Kidney (tissue), 22 donors: ENCODE measurements at places on chromosomes 6 and 20. TPM values are rescaled to one million over a fixed set of nuclear protein-coding genes. Genes with fewer than 3 reads are reported as not detected.

OR2B6 gene
- total RNA-seq: not detected

BPIFB2 gene
- not detected for total RNA-seq

GGTLC1 gene
- not detected for total RNA-seq

FAXC gene
- total RNA-seq: 1.4 TPM

FAM83B gene
- total RNA-seq: 12.7 TPM

KIAA1586 gene
- 13.7 TPM for total RNA-seq

CRIP3 gene
- total RNA-seq: 5.6 TPM

OPN5 gene
- 0.16 TPM for total RNA-seq

RAMACL gene
- total RNA-seq: 1.9 TPM

GPR63 gene
- total RNA-seq: 0.69 TPM

- DNase-seq: no peak
Measured at GRCh38 chr20:21225215-21225947, 77.8 kb upstream of the XRN2 start.

- peak; percentile 92 for DNase-seq
Measured at GRCh38 chr6:27867051-27867944, 44.9 kb downstream of the OR2B2 start.

GRCh38 chr6:170177772-170178560 is 112.9 kb downstream of the DLL1 start:
- DNase-seq: no peak

DNA sequence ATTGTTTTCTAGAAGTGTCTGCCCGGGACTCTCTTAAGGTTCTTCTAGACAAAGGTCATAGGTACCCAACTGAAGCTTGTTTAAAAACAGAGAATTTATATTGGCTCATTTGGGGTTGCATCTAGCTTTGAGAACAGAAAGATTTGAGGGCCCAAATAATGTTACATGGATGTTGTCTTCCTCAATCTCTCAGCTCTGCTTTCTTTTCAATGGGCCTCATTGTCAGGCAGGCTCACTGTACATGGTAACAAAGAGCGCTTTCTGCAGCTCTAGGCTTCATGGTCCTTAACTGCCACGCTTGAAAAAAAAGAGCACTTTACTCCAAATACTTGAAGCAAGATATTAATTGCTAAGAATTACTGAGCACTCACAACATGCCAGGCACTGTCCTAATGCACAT is 22.2 kb downstream of the NHLRC1 start:
- no peak for DNase-seq

GRCh38 chr6:3208098-3208774 is 19.2 kb downstream of the TUBB2B start:
- peak; percentile 34 for DNase-seq

DNA sequence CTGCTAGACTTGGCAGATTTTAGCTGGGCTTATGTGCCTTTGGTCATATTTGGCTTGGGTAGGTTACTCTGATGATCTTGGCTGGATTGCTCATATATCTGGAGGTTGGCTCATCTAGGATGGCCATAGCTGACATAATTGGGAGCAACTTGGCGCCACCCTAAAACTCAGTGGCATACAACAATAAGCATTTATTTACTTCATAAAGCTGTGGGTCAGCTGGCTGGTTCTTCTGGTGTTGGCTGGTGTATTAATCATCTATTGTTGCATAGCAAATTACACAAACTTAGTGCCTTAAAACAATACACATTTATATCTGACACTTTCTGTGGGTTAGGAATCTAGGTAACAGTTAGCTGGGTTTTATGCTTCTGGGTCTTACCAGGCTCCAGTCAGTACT is 297.3 kb upstream of the JAG1 start:
- DNase-seq: no peak

GRCh38 chr6:145147981-145148749 is 587.2 kb downstream of the EPM2A start:
- DNase-seq: no peak

DNA sequence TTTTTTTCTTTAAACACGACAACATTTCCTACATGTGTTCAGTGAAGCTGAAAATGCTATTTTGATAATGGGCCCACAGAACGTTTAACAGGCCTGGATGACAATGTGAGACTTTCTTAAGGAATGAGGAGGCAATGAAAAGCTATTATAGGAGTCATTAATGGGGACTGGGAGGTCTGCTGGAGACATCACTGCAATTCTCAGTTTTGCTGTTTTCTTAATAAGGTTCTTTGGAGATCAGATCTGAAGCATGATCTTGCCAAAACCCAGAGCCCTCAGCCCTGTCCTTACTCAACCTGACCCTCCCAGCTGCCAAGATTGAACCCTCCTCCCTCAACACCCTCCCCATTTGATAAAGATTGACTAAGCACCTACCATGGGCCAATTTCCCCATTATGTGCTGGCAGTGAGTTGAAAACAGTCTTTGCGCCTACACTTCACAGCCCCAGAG is 353.1 kb downstream of the MAFB start:
- DNase-seq: no peak

- peak; percentile 64 for DNase-seq
Measured at GRCh38 chr6:13488015-13488895, 855 bp upstream of the GFOD1 start.

GRCh38 chr6:111918825-111919224 is 45.6 kb upstream of the FYN start:
- DNase-seq: no peak

DNA sequence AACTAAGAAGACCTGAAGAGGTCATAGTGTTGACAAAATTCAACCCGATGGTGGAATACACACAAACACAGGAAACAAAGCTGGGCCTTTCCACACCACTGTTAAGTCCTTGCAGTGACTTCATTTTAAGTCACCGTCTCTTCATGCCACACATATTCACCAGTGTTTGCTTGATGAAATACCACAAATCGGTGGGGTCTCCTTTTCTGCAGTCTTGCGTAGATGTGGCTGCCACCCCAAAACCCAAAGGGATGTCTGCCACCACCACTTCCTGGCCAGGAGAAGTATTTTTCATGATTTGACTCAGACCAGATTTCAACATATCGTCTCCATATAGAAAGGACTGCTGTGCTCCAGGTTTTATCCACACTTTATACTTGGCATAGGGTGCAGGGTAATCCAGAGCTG is 11.0 kb upstream of the COL10A1 start:
- no peak for DNase-seq

DNA sequence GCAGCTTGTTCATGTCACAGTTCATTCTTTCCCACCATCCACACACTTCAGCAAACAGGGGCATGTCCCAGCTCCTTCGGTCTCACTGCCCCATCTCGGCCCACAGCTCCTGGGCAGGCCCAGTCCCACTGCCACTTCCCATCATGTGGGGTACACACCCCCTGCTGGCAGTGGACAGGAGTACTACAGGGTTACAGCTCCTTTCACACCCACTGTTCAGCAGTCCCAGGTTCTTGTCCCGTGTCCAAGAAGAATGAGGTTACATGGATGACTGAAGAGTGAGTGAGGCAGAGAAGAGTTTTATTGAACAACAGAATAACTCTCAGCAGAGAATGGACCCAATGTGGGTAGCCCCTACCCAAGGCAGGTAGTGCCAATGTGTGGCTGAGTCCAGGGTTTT is 77.8 kb upstream of the SMLR1 start:
- no peak for DNase-seq

- DNase-seq: no peak
Measured at GRCh38 chr6:130847001-130847910, 20.1 kb downstream of the SMLR1 start.

- no peak for DNase-seq
Measured at GRCh38 chr6:44621846-44622245, 234.3 kb downstream of the CDC5L start.

- no peak for DNase-seq
Measured at GRCh38 chr6:134173366-134173725, 120.9 kb upstream of the SLC2A12 start.

- DNase-seq: no peak
Measured at GRCh38 chr6:90149280-90149679, 147.4 kb downstream of the BACH2 start.

DNA sequence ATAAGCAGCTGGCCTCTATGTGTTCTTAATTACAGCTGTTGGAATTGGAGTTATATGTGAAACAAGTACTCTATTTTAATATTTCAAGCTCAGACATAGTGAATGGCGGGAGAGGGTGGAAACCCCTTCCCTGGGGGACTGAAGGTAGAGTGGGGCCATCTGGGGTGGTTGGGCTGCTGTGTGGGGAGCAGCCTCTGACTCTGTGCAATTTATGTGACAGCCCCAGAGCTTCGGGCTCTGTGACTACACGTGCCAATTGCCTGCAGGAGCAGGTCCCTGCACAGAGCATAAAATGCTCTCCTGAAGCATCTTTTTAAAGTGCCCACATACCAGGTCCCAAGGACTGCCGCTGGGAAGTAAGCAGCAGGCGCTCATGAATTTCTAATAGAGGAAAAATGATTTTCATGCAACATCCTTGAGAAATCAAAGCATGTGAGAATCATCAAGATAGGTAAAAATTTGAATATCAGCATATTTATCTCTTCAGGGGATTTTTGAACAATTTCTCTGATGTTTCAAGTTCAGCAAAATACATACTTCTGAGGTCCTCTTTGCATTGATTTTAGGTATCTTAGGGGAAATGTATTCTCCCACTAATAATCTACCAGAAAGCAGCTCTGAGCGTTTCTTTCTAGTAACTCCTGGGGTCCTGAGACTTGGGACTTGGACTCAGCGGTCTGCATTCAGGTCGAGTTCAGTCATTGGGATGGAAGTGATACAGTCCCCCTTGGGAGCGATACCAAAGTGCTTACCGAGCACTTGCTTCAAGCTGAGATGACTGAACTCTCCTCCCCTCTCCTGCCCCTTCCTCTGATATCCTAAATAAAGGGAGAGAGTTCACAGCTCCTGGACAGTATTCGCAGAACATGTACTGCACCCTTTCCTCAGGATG is 40.0 kb downstream of the ALDH8A1 start:
- DNase-seq: no peak

GRCh38 chr6:13624871-13625288 is 9.7 kb downstream of the NOL7 start:
- peak; percentile 39 for DNase-seq

DNA sequence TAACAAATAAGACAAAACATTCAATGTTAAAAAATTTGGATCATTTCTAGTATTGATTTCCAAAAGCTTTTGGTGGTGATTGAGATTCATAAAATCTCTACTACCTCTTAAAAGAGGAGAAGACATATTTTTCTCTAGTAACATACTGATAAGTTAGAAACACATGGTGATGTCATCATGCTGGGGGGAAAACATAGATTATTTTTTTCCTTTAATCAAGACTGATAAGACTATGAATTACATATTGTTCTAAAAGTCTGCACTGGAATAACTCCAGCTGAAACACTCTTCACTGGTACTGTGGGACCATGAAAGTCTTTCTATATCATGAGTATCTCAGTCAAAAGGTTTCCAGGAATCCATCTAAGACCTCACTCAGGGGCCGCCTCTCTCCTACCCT is 515.8 kb downstream of the PRKN start:
- no peak for DNase-seq

GRCh38 chr20:39825950-39826349 is 863.1 kb downstream of the MAFB start:
- no peak for DNase-seq

- DNase-seq: no peak
Measured at GRCh38 chr20:16953858-16954257, 205.7 kb downstream of the OTOR start.

GRCh38 chr20:35451295-35451694 is 4.1 kb upstream of the CEP250 start:
- DNase-seq: no peak

- DNase-seq: no peak
Measured at GRCh38 chr6:14428269-14428668, 310.7 kb downstream of the CD83 start.

- DNase-seq: no peak
Measured at GRCh38 chr20:50551288-50551687, 41.1 kb downstream of the PTPN1 start.

GRCh38 chr6:79070206-79070825 is 7.7 kb downstream of the PHIP start:
- no peak for DNase-seq

DNA sequence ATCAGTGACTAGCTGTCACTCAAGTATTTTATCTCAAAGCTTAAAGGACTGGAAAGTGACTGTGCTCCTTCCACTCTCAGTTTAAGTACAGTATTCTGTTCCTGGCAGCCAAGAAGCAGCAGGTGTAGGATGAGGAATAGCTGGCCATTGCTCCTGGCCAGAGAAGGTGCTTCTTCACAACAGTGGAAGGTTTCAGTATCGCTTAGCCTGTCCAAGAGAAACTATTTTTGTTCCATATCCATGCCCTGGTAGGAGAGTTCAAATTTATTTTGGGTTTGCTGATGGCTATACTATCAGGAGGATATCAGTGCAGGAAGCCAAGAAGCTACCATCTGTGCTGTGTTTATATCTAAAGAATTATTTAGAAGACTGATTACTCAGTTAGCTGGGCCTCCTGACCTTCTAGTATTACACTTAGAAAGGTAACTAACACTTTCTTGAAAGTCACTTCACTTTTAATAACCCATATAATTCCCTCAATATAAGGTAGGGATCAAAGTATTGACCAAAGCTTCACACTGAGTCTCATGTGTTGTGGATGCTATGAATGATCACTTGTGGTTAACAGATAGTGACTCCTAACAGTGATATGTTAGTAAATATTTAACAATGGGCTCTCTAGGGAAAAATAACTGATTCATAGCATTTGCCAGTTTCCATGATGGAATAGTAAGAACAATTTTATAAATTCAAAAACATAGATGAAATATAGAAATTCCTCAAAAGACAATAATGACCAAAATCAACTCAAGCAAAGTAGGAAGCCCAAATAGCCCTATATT is 99.9 kb downstream of the AIG1 start:
- no peak for DNase-seq

GRCh38 chr6:139871803-139872510 is 497.5 kb upstream of the CITED2 start:
- DNase-seq: no peak

DNA sequence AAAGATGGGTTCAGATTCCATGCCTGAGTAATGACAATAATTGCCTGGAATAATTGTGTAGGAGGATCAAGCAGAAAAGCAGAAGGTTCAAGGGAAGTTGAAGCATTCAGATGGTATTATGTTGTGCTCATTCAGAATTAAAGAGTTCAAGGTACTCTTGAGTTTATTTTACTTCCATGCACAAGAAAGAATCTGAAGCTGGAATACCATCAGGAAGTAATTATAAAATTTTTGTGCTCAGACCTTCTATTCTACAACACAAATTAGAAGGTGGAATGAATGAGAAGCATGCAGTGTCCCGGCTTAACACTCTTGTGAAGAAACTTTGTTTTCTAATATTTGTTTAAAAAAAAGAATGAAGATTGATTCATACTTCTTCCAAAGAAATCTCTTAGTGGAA is 139.4 kb upstream of the ENPP5 start:
- DNase-seq: no peak

DNA sequence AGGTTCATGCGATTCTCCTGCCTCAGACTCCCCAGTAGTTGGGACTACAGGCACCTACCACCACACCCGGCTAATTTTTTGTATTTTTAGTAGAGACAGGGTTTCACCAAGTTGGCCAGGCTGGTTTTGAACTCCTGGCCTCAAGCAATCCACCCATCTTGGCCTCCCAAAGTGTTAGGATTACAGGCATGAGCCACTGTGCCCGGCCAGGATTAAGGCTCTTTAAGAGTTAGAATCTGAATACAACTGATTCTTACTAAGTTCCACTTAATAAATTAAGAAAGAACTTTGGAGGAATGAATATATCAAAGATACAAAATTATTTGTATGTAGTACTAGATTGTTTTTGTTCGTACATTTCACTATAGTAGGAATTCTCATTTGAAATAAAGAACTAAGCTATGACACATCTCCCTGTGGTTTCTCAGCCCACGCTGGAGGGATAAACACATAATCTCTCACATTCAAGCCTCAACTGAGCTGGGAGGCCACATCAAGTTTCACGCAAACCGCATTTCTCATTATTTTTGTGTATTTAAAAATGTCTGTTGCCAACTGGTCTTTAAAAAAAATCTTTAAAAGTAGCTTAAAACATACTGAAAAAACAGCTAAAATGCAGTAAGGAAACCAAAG is 34.2 kb downstream of the DTNBP1 start:
- no peak for DNase-seq
